ENCODE measurements at places on chromosomes 6 and 20. TPM values are rescaled to one million over a fixed set of nuclear protein-coding genes. Genes with fewer than 3 reads are reported as not detected.

- H3K36me3 ChIP-seq, result no peaks in the 10 kb centered on the region
- no peak for DNase-seq
- H3K27me3 ChIP-seq, result no peaks in the 10 kb centered on the region
- H3K27ac ChIP-seq, result peak overlapping the region; percentile 24
Observed at GRCh38 chr20:10448270-10449156, 13.4 kb downstream of the SLX4IP start.

- H3K27me3 ChIP-seq, result no peaks in the 10 kb centered on the region
- H3K27ac ChIP-seq, result no peak overlapping the region
- no peak overlapping the region for H3K4me3 ChIP-seq
- no peak for DNase-seq
- peaks cover 7% of the 10 kb centered on the region for H3K4me1 ChIP-seq
Observed at GRCh38 chr20:35600993-35601973, 14.3 kb upstream of the SPAG4 start.

DNA sequence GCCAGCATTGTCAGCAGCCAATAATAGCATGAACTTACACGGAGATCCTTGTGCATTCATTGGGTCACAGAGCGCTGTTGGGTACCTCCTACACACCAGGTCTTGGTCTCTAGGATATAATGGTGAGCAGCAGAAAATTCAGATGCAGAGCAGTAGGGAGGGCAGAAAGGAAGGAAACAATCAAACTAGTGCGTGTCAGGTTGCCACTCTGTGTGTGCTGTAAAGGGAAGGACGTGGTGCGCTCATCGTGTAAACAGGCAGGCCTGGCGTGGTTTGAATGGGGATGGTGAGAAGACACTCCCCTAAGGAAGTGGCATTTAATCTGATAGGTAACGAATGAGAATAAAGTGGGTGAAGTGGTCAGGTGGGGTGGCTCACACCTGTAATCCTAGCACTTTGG, 336.4 kb downstream of the CDH26 start:
- H3K27me3 ChIP-seq, result no peaks in the 10 kb centered on the region
- H3K36me3 ChIP-seq, result no peaks in the 10 kb centered on the region
- H3K4me3 ChIP-seq, result no peak overlapping the region
- DNase-seq, result no peak

- no peaks in the 10 kb centered on the region for H3K27me3 ChIP-seq
- no peak for DNase-seq
Observed at GRCh38 chr6:10099529-10100140, 315.2 kb downstream of the TFAP2A start.

- H3K27me3 ChIP-seq, result no peaks in the 10 kb centered on the region
- H3K4me1 ChIP-seq, result peaks cover 48% of the 10 kb centered on the region
- no peak overlapping the region for H3K4me3 ChIP-seq
- DNase-seq, result no peak
- H3K36me3 ChIP-seq, result no peaks in the 10 kb centered on the region
Observed at GRCh38 chr6:31116661-31117385, 2.2 kb downstream of the PSORS1C1 start.

- H3K27ac ChIP-seq, result no peak overlapping the region
- peaks cover 8% of the 10 kb centered on the region for H3K27me3 ChIP-seq
- no peak overlapping the region for H3K4me3 ChIP-seq
- H3K36me3 ChIP-seq, result no peaks in the 10 kb centered on the region
Observed at GRCh38 chr6:5956939-5957338, 49.8 kb downstream of the NRN1 start.

GRCh38 chr6:41367700-41368099, 32.3 kb downstream of the NCR2 start:
- no peak overlapping the region for H3K27ac ChIP-seq
- H3K4me1 ChIP-seq, result peaks cover 3% of the 10 kb centered on the region
- no peaks in the 10 kb centered on the region for H3K36me3 ChIP-seq
- H3K4me3 ChIP-seq, result no peak overlapping the region

Gene SLC35F1
- total RNA-seq, result 0.07 TPM

Gene SAMD10
- 4.2 TPM for total RNA-seq

Gene PNLDC1
- 0.37 TPM for total RNA-seq

Gene SYNGAP1
- 11.5 TPM for total RNA-seq

Gene TMC2
- total RNA-seq, result not detected

Gene ZNF334
- total RNA-seq, result not detected
